ENCODE measurements at places on chromosomes 6 and 20.

DNA sequence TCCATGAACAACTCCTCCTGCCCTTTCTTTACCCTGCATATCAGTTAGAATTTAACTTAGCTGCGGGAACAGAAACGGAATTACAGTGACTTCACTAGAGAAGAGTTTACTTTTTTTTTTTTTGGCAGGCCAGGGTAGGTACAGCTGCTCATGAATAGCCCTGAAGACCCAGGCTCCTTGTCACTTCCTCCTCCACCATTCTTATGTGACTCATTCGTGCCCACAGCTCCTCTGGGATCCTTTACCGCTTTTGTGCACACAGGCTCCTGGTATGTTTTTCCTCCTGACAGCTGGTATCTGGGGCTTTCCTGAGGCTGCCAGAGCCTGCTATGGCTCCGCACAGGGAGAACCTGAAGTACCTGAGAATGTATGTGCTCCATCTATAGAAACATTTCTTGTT, 3.9 kb upstream of the KCNS1 start:
- no peak for DNase-seq

GRCh38 chr20:58112017-58112781, 116.3 kb downstream of the ANKRD60 start:
- DNase-seq = peak; percentile 31

GRCh38 chr6:161134550-161135298, 139.1 kb downstream of the AGPAT4 start:
- no peak for DNase-seq

DNA sequence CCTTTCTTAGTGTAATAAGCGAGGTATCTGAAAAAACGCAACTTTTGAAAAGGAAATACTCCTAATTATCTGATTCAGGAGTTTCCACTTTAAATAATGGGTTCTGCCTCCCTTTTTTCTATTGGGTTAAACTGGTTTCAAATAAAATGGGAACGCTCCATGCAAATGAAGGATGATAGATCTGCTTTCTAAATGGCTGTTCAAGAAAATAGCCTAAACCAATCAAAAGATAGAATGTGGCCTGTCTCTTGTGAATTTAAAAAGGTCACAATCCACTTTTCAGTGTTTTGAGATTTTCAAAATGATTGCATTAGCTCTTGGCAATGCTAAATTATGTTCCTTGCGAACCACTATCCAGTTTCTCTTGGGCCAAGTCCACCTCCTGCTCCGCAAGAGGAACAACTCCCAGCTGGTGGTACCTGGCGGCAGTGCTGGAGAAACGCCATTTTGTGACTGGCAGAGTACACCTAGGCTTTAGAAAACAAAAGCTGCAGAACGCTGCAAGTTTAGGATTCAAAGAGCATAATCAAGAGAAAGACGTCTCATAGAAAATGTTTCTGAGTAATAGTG, 56.7 kb downstream of the TRIM38 start:
- DNase-seq = no peak

- no peak for DNase-seq
These were observed 189.4 kb downstream of the HTR1B start for GRCh38 chr6:77273929-77274328.

GRCh38 chr20:60148885-60149284, 190.7 kb downstream of the CDH26 start:
- DNase-seq = no peak

DNA sequence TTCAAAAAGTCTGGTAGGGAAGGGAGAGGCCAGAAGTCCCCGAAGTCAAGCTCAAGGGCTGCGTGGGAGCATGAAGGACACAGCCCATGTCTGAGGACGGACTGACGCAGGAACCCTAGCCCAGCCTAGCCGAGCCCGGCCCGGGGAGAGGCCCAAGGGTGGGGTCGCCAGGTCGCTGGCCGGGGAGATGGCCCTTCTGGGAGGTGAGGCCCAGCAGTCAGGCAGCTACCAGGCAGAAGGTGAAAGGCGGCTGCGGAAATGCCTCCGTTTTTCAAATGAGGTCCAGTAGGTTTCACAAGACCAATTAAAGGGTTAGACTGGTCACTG, 44.6 kb downstream of the WDR27 start:
- no peak for DNase-seq

DNA sequence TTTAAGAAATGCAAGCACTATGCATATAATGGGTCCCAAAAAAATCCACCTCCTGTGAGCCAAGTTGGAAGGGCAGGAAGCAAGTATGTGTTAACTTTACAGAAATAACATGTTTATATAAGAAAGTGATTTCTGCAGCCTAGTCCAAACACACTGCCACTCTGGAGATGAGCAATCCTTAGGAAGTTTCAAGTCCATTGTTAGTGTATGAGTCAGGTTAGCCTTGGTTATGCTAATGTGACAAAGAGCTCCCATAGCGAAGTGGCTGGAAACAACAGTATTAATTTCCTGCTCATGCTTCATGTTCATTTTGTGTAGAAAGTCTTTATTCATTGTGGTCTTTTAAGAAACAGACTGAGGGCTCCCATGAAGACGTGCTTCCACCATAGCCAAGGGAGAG, 121.4 kb downstream of the TBXT start:
- DNase-seq = peak; percentile 18

GRCh38 chr6:121093928-121094327, 240.4 kb downstream of the TBC1D32 start:
- DNase-seq = no peak

DNA sequence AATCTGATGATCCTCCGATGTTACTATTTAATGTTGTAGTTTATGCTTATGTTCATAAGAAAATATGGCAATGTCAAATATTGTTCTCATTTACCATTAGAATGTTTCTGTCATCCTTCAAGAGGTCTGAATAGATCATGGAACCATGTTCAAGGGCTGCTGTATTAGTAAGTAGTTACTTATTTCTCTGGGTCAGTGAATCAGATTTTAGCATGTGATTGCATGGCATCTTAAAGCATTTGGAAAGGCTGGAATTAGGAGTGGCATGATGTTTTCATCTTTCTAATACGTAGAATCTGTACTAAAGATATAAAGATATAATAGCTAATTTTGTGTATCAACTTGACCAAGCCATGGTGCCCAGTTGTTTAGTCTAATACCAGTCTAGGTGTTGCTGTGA, 40.5 kb upstream of the NKX2-4 start:
- DNase-seq = no peak

DNA sequence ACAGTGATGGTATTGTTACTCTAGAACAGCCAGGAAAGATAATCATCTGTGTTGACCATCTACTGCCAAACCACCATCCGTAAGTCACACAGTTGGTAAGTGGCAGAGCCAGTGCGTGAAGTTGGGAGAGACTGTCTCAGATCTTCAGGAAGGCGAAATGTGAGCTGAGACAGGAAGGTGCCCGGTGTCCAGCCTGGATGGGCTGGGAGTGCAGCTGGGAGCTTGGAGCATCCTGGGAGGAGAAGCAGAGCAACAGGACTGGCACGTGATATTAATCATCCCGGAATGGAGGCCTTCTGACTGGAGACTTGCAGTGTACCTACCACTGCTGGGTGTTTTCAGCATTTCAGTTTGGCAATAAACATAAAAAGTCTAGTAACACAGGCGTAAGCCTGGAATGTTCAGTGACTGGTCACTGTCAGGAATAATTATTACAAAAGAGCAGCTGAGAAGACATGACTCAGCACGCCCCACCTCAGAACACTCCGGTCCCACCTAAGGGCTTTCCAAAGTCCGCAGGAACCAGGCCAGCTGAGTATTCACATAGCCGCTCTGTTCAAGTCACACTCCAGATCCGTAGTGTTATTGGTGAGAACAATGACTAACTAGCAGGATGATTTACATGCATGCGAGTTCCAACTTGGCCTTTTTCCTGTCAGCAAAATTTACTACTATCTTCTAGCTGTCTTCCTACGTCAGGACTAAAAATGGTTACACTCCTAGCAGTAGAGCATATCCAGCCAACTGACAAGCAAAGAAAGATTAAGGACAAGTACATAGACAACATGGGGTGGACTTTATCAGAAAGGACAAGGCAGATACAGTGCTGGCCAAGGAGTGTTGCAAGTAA, 45.1 kb upstream of the PNRC1 start:
- peak; percentile 97 for DNase-seq

GRCh38 chr6:147117580-147117979, 86.6 kb upstream of the STXBP5 start:
- DNase-seq = no peak

DNA sequence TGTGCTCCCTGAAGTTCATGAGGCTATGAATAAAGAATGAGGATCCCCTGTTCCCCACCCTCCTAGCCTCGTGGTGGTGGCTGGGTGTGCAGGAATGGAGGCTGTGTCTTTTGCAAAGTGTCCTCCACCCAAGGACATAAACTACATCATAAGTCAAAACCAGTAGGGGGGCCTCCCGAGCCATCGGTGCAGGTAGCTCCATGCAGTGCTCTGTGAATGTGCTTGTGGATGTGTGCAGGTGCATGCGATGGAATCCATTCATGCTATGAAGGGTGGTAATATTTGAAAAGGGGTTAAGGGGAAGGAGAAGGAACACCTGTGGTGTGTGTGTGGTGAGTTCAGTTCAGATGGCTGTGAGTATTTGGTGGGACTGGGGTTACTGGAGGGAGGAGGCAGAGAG, 197.3 kb downstream of the NRN1 start:
- no peak for DNase-seq

GRCh38 chr6:25041485-25042035, 105.8 kb upstream of the RIPOR2 start:
- DNase-seq = no peak

DNA sequence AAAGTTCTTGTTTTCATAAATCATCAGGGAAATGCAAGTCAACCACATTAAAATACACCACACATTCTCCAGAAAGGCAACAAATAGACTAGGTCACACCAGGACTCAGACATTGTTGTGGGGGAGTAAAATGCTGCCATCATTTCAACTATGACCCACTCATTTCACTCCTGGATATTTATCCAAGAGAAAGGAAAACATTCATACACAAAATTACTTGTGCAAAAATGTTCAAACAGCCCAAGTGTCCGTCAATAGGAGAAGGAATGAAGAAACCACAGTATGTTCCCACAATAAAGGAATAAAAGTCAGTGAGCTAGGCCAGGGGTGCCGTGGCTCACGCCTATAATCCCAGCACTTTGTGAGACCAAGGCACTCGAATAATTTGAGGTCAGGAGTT, 81.5 kb upstream of the QKI start:
- no peak for DNase-seq

- no peak for DNase-seq
These were observed 776.4 kb downstream of the C6orf118 start for GRCh38 chr6:164533045-164533362.

DNA sequence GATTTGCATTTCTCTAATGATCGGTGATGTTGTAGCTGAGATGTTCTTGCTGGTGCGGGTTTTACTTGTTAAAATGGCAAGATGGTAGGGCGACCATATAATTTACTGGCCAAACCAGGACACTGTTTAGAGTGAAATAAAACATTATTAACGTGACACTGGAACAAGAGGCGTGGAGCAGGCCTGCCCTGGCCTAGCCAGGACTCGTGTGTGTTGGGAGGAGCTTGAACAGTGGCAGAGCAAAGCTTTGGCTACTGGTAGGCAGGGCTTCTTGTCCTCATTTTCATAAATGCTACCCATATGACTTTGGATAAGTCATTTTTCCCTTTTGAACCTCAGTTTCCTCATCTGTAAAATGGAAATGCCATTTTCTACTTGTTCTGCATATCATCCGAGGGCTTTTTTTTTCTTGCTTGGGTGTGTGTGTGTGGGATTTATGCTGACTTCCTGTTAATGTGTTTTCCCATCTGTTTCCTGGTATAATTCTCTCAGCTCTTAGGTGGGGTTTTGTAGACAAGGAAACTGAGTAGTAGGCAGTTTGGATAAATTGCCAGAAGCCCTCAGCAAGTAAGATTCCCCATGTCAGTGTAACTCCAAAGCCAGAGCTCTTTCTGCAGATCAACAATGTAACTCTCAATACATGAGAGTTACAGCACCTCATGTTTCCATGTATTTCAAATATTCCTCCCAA, 81.7 kb downstream of the TOX2 start:
- DNase-seq = no peak

DNA sequence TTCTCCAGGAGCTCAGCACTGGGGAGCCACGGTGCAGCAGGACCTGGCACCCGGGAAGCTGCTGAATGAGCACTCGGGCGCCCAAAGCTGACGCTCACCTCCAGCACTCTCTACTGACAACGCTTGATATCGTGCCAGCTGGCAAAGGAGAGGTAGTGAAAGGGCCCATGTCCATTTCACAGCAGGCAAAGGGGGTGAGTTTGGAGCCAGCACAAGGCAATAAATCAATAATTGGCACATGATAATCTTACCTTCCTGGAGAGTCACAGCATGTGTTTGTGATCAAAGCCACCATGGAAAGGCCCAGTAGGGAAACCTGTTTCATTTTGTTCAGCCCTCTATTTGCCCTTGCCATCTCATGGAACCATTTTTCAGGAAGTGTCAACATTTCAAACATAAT, 23.3 kb upstream of the SMIM26 start:
- DNase-seq = no peak

DNA sequence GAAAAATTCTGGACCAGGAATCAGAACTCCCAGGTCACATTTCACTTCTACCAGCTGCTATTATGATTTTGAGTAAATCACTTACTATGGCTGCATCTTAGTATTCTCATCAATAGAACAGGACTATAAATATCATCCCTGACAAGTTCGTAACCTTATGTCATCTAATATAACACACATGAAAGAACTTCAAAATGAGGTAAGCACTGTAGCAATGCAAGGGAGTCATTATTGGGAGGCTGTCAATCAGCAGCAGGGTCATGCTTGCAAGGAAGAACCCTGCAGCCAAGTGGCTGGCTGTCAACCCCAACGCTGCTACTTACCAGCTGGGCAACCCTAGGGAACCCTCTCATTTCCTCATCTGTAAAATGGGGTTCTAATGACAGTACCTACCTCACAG, 123.3 kb upstream of the B3GAT2 start:
- DNase-seq = no peak

DNA sequence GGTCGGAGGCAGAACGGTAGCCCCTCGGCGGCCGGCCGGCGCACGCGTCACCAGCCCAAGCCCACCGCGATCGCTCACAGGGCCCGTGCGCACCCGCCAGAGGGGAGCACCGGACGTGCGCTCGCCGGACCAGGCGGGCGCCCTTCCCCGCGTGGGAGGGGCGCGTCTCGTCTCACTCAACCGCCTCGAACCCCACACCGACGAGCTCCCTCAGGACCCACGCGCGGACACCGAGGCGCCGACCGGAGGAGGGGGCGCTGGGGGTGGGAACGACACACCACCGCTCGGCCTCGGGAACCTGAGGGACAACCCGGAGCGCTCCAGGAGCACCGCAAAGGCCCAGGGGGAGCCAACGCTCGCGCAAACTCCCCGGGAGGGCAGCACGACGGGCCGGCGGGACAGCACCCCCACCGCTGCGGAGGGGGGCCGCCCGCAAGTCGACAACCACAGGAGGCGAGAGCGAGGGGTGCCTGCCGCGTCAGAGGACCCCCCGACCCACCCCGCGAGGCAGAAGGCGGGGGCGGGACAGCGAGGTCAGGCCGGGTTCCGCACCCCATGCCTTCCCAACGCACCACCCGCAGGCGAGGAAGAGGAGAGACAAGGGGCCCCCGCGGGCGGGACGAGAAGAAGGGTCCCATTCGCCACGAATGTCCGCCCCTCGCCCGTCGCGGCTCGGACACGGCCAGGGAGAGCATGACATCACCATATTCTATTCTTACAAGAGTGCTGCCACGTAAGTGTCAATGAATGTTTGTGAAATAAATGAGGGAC, 512.7 kb upstream of the ZNF337 start:
- DNase-seq = no peak

- no peak for DNase-seq
These were observed 263.3 kb downstream of the SOX4 start for GRCh38 chr6:21856844-21857243.

- DNase-seq = no peak
These were observed 46.0 kb downstream of the RREB1 start for GRCh38 chr6:7153789-7154188.
